ENCODE measurements at places on chromosomes 2 and 18.

GRCh38 chr2:151258121-151258520, 3.5 kb downstream of the RBM43 start:
- no peak for DNase-seq

DNA sequence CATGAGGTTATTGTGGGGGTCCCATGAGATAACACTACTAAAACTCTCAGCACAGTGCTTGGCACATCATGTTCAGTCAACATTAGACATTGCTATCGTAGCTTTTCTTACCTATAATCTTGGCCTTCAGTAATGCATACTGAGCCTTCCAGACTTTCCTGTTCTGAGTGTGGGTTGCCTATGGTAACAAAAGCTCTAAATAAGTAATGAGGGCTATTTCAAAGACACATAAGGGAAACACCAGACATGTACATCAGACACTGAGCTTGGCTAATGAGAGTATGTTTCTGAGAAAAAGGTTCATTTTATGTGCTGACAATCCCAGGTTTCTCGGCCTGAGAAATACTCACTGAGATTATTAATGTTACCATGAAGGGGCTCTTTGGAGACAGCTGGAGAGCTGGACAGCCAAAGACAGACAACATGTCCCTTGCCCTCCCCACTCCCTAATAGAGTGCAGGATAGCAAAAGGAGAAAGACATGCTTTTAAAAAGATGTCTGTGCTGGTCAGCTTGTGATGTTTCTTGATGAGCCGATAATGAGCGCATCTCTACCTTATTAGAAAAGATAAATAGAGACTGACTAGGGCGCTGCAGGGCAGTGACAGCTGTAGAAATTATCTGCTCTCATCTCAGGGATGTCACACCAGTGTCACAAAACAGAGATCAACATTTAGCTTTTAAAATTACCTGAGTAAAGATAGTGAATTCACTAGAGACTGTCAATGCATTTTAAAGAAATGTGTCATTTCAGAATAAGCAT, 25.4 kb downstream of the POLE4 start:
- DNase-seq = no peak

DNA sequence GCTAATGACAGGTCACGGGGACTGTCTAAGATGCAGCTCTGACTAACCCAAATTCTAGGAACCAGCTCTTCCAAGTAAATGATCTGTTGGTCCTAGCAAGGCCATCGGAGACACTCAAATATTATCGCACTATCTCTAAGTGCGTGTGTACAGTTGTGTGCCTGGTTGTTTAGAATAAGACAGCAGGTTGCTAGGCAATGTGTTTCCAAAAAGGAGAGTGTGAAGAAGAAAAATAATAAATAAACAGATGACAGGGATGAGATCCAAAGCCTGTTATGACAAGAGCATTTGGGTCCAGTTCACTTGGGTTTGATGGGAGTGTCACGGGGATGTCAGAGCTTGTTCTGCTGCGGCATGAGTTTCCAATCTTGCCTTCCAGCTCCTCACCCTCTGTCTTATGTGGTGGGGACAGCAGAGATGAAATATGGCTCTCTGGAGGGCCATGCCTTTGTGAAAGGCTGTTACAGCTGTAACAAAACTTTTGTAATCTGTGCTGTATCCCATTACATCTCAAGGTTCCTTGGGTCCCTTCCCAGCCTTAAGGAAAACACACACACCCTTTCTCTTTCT, 127.5 kb upstream of the TNP1 start:
- DNase-seq = peak; percentile 37

GRCh38 chr2:227010433-227010832, 153.6 kb downstream of the COL4A4 start:
- no peak for DNase-seq

DNA sequence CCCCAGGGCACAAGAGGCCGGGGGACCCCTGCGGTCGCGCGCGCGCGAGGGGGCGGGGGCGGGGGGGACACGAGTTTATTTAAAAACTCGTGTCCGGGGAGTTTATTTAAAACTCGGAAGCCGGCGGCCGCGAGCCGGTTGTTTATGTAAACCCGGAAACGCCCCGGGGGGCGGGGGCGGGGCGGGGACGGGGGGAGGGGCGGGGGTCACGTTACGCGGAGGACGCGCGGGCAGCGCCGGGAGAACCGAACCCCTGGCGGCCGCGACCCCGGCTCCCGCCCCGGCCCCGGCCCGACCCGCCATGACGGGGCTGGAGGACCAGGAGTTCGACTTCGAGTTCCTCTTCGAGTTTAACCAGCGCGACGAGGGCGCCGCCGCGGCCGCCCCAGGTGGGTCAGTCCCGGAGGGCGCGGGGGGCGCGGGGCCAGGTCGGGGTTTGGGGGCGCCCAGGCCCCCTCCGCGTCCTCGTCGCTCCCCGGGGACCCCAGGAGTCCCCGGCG, 4.4 kb downstream of the NFATC1 start:
- no peak for DNase-seq
